ENCODE measurements at places on chromosomes 16 and 17.

GRCh38 chr17:41434005-41434404, 6.8 kb downstream of the KRT38 start:
- no peak for DNase-seq

- DNase-seq = no peak
Measured at GRCh38 chr17:73122953-73123605, 30.6 kb upstream of the SLC39A11 start.

GRCh38 chr17:15432807-15433611, 34.4 kb downstream of the CDRT4 start:
- DNase-seq = no peak

GRCh38 chr16:71865173-71865863, 18.7 kb downstream of the ZNF821 start:
- DNase-seq = no peak

GRCh38 chr17:72976971-72977770, 115.3 kb downstream of the SLC39A11 start:
- DNase-seq = no peak

DNA sequence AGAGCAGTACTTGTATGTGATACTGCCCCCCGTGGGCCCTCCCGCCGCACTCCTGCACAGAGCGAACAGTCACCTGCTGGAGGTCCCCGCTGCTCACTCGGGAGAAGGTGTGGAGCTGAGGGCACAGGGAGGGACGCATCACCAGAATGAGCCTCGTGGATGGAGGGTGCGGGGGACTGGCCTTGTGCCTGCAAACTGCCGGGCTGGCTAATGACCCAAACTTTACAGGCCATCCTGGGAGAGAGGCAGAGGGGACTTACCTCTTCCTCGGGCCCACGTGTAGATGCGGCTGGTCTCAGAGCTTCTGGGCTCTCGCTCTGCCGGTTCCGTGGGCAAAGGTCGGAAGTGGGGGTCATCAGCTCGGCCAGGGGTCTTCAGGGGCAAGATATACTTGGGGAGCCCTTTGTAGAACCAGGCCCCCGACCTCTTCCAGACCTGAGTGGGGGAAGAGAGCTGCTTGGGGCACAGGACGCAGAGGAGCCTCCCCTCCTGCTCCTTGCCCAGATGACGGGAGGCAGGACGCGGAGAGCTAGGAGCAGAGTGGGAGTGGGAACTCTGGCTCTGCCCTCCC, 65.5 kb upstream of the DOC2B start:
- no peak for DNase-seq

DNA sequence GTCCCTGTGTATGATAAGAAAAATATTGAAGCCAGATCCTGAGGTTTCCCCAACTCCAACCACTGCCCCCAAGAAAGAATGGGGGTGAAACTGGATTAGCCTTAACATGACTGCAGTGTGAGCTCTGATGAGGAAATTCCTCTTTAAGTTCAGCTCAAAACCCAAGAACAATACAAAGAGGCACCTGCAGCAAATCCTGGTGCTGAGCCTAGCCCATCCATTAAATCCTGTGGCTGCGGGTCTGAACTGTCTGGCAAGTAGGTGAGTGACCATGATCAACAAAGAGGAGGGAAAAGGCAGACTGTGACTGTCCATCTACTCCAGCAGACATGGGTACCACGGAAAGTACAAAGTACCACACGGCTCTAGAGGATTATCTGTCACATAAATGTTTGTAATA, 64.2 kb downstream of the CREBBP start:
- DNase-seq = no peak

DNA sequence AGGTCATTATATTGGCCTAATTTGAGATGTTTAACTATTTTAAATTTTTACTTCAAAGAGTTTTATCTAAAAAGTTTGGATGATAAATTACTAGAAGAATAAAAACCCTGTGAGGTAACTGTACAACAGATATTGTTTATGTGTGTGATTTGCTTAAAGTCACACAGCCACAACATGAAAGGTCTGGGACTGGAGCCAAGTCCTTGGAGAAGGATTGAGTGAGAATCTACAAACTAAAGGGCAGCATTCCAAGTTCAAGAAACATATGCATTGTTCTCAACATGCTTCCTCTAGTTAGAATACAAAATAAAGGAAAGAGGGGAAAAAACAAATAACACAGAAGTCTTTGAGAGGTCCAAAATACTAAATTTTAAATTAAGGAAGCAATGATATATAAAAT, 131.5 kb upstream of the MON1B start:
- DNase-seq = no peak

DNA sequence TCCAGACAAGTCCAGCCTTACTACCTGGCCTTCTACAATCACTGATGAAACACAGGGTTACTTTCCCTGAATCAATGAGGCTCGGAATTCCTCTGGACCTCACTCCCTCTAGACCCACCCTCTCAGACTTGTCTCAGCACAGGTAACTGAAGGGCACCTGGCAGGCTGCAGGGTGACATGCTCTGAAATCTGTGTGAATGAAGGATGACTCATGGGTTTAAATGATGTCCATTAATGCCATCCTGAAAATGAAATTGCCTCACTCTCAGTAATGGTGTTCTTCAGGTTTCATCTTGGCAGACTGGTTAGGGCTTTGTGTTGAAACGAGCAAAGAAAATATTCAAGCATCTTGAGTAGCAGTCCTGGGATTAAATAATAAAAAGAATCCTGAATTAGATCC, 134.4 kb downstream of the MAF start:
- no peak for DNase-seq

GRCh38 chr16:85899444-85899843, 482 bp downstream of the IRF8 start:
- DNase-seq = no peak

- peak; percentile 93 for DNase-seq
Measured at GRCh38 chr17:68205251-68205807, 42.5 kb upstream of the AMZ2 start.

DNA sequence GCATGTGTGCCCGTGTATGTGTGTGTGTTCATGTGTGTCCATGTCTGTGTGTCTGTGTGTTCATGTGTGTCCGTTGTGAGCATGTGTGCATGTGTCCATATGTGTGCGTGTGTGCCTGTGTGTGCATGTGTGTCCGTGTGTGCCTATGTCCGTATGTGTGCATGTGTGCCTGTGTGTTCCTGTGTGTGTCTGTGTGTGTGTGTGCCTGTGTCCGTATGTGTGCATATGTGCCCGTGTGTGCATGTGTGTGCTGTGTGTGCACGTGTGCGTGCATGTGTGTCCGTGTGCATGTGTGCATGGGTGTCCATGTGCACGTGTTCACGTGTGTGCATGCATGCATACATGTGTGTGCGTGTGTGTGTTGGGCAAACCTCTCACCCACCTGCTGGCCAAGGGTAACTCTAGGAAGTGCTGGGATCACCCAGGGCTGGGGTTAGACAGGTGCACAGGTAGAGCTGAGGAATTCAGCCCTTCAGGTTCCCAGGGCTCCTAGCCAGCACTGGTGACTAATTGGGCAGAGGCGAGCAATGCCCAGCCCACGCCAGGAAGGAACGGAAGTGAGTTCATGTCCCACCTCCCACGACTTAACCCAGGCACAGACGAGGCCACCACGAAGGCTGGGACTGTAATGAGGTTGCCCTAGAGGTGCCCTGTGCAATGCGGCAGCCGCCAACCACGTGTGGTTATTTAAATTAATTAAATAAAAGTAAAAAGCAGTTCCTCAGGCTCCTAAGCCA, 8.2 kb upstream of the CSNK1D start:
- peak; percentile 49 for DNase-seq

GRCh38 chr16:66786551-66786950, 14.8 kb downstream of the TERB1 start:
- no peak for DNase-seq

DNA sequence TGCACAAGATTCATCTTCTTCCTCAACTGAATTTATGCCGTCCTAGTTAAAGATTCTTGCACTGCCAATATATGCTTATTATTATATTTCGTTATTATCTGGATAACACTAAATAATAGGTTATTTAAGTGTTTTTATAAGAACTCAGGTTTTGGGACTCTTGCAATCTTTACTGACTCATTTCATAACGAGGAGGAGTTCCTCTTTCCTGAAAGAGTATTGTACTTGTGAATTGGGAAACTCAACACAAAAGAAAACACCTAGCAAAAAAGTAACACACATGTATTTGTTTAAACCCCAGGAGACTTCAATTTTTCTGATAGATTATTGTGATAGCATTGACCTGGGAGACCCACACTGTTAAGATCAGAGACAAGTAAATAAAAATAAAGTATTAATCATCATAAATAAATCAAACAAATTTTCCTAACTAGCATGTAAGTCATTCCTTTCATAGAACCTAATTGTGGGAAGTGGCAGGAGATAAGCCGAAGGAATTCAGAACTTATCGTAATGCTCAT, 505.8 kb downstream of the KCNJ2 start:
- DNase-seq = no peak

DNA sequence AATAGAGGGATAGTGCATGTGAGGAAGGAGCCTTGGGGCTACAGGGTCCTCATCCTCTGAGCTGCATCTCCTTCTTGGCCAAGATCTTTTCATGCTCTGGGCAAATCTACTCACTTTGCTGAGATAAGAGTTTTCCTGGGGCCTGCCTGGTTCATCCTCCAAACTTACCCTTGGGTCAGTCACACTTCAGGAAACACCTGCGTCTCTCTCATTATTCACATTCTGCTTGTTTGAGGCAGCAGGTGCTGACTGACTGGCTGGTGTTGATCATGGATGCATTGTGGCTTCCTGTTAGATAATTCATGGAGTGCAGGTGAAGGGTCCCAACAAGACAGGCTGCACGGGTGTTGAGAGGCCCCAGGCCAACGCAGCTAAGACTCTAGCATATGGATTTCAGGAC, 162.6 kb downstream of the SALL1 start:
- no peak for DNase-seq

DNA sequence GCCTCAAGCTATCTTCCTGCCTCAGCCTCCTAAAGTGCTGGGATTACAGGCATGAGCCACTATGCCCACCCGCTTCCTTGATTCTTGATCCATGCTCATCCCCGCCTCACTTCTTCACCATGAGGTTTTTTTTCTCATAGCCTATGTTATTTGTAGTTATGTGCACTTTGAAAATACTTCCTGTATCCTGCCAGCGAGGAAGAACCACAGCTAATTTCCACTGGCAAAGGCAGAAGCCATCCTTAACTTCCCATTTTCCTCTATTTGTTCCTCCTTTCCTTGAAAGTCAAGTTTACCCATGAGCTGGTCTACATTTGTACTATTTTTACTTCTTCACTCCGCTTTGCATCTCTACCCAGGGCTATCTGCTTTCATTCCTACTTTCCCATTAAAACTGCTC, 189.7 kb upstream of the ZFHX3 start:
- DNase-seq = no peak

DNA sequence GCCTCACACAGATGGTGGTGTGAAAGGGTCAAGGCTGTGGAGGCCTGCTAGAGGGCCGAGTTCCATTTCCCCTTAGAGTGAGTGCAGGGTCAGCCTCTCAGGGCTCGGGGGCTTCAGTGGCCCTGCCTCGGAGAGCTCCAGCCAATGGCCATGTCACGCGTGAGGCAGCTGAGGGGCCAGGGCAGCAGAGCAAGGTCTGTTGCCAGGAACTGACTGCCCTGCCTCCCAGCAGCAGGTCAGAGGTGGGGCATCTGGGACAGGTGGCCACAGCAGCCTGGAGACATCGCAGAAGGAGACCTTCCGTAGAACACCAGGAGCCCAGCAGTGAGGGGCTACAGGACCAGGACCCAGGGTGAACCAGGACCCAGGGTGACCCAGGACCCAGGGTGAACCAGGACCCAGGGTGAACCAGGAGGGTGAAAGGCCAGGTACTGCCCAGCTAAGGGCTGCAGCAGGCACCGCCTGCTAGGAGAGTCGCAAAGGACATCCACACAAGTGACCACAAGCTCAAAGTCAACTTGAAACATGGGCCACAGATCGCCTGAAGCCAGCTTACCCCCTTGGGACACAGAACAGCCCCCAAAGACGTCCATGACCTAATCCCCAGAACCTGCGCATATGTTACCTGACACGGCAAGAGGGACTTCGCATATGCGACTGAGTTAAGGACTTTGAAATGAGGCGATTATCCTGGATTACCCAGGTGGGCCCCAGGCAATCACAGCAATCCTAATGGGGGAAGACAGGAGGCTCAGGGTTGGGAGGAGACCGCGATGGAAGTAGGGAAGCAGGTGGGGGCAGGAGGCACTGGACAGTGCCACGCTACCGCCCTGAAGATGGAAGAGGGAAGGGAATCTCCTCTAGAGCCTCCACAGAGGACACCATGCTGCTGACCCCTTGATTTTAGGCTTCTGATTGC, 4.8 kb upstream of the MEAK7 start:
- no peak for DNase-seq

DNA sequence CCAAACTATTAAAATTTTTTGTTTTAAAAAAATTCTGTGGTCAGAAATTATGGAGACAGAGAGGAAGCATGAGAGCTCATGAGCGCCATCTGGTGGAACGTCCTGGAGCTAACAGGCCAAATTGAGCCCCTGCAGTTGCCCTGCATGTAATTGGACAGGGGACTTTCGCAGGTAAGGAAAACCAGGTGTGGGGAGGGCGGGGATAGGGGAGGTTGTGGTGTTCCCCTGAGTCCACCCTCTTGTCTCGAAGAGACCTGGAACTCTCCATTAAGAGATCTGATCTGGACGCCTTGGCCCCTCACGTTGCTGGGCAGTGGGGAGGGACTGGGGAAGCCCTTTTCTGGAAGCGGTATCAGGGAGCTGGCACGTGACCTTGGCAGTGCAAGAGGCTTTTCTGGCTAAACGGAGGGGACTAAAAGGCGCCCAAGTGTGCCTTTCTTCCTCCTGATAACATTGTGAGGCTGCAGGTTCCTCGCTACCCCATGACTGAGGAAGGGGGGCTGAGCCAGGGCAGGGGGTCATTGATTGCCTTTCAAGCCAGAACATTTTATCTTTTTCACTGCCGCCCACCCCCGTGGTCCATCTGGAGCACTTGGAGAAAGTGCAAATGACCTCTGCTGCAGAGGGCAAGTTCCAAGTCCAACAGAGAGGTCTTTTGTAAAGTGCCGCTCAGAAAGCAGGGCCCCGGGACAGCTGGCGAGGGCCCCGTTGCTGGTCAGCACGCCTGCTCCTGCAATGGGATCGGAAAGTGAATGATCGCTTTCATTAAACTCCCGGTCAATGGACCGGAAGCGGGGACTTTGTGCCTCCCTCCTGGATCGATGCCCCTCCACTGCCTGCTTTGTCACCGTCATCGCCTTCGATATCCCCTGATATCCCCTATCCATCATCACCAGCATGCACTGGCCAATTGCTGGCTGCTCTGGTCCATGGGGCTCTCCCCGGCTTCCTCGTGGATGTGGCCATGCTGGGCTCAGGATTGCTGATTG, 18.4 kb downstream of the PDILT start:
- peak; percentile 55 for DNase-seq

GRCh38 chr16:88628512-88628974, 9.8 kb upstream of the IL17C start:
- DNase-seq = no peak

DNA sequence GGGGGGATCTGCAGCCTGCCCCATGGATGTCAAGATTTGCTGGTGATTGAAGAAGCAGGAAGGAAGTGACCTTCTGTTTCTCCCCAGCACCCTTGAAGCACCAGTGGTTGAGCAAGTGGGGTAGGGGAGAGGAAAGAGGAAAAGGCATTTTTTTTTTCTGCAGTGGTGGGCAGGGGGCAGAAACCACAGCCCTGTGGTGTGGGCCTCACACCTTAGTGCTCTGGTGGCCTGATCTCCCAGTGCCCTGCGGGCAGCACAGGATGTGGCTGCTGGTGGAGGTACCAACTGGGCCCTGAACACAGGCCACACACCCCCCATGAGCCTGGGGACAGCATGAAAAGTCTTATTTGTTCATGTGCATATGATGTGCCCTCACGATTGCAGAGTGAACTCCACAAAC, 7.1 kb downstream of the ITGAD start:
- DNase-seq = no peak
